ENCODE measurements at places on chromosomes 16 and 17.

DNA sequence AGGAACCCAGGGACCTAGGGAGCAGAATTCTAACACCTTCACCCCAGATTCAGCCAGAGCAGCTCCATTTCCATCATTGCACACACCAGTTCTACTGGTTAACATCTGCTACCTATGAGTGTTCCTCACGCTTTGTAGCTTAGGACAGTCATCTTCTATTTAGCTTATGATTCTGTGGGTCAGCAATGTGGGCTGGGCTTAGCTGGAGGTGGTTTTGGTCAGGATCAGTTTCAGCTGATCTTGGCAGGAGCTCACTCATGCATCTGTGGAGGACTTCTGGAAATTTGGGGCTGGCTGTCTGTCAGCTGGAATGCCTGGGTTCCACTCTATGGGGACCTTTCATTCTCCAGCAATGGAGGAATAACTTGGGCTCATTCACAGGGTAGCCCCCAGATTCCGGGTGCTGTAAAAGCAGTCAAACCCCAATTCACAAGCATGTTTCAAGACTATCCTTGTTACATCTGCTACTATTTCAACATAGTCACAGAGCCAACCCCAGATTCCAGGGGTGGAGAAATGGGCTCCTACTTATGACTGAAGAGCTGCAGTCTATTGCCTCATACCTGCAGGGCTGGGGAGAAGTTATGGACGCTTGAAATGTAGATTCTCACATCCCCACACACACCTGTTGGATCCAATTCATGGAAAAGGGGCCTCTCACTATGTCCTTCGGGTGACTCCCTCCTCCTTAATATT lies 3.4 kb upstream of the HP start:
- no peak for DNase-seq

GRCh38 chr16:11677451-11677951 lies 9.2 kb downstream of the SNN start:
- DNase-seq: no peak

- DNase-seq: no peak
Measured at GRCh38 chr17:48484850-48485249, 46.0 kb downstream of the HOXB1 start.

- no peak for DNase-seq
Measured at GRCh38 chr16:84098939-84099338, 17.8 kb downstream of the MBTPS1 start.

- no peak for DNase-seq
Measured at GRCh38 chr16:81491541-81492188, 47.1 kb downstream of the CMIP start.

GRCh38 chr17:5901731-5902130 lies 168.4 kb upstream of the WSCD1 start:
- no peak for DNase-seq

DNA sequence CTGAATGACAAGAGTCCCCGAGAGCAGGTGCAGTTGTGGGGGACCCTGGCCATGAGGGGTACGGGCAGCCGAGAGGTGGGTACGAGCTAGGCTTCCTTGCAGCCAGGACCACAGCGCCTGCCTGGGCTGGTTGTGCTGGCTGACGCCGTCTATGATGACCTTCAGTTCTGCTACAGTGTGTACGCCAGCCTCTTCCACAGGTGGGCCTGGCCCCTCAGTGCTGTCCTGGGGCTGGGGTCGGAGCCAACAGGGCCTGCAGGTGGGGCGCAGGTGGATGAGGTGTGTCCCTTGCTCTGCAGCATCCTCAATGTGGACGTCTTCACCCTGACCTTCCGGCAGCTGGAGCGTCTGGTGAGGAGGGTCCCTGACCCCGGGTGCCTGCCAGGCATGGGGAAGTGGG lies 7.2 kb downstream of the TSR3 start:
- no peak for DNase-seq

- DNase-seq: no peak
Measured at GRCh38 chr17:29193146-29193545, 12.9 kb upstream of the MYO18A start.

GRCh38 chr17:77473615-77474226 lies 333.0 kb downstream of the SEC14L1 start:
- no peak for DNase-seq

- DNase-seq: peak; percentile 35
Measured at GRCh38 chr17:35947156-35947585, 3.7 kb upstream of the LYZL6 start.

DNA sequence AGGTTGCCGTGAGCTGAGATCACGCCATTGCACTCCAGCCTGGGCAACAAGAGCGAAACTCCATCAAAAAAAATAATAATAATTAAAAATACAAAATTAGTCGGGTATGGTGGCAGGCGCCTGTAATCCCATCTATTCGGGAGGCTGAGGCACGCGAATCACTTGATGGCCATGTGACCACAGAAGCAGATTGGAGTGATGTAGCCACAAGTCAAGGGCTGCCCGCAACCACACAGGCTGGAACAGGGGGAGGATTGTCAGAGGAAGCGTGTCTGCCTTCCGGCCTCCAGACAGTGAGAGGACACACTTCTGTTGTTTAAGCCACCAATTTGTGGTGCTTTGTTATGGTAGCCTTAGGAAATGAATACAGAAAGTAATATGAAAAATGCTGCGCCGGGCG lies 11.8 kb upstream of the NAGS start:
- no peak for DNase-seq

GRCh38 chr17:15385305-15385704 lies 43.9 kb upstream of the TEKT3 start:
- no peak for DNase-seq

DNA sequence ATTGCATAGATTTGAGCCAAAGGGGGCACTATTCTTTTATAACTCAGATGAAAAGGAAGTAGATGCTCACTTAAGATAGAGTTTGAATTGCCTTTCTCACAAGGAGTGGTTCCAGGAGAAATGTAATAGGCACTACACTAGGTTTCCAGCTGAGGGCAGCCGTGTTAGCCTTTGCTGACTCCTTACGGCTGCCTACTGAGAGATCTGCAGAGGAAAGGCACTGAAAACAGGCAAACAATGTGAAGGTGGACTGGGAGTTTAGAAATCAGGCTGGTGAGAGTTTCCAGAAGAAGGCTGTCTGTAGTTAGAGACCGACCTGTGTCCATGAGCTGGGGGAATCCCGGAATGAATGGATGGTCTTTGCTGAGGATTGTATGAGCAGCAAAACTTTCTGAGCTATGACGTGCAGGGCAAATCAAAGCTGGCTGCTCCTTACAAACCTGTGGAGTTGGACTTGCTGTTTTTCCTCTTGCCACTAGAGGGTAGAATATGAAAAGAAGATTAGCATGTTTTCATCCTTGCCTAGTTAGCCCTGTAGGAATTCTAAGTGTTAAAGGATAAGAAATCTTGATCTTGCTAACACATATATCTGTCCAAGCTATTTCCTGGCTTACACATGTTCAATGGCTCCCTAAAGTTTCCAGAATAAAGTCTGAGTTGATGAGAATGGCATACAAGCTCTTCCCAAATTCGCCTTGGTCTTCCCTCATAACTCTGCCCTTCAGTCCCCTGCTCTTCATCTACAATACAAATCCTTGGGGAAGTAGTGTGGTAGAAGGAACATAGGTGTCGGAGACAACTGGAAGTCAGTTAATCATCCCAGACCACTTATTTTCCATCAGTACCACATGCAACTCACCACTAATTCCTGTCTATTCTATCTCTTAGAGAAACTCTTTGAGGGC lies 20.1 kb upstream of the TAOK1 start:
- DNase-seq: no peak

GRCh38 chr16:12767897-12768296 lies 35.8 kb downstream of the CPPED1 start:
- no peak for DNase-seq

DNA sequence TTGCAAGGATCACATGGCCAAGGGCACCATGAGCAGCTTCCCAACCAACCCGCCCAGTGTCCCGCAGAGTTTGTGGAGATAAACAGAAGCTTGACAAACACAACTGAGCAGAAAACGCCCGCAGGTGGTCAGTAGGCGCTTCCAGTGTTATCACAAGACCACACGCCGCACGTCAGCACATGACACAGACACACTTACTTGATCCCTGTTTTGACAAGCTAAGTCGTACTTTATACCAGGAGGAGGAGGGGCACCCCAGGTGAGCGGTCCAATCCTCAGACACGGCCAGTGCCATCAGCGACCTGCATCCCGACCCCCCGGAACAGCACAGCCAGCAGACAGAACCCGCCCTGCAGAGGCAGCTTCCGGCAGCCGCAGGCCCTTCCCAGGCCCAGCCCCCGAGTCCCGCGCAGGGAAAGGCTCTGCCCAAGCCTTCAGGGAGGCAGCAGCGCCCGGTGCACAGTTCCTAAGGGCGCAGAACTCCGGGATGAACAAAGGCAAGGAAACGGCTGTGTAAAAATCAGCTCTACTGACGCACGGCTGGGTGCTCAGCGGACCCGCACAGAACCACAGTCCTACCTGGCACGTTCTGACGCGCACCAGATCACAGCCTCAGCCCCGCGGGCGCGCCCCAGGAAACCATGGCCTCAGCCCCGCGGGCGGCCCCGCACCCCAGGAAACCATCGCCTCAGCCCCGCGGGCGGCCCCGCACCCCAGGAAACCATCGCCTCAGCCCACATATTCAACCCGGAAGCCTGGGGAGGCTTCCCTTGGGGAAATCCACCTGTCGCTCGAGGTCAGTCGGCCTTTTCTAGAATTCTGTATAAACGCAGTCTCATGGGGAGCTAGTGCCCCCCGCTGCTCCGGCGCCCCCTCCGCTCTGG lies 27.8 kb downstream of the AXIN1 start:
- DNase-seq: peak; percentile 33

- no peak for DNase-seq
Measured at GRCh38 chr16:72961115-72961832, 86.7 kb downstream of the ZFHX3 start.

DNA sequence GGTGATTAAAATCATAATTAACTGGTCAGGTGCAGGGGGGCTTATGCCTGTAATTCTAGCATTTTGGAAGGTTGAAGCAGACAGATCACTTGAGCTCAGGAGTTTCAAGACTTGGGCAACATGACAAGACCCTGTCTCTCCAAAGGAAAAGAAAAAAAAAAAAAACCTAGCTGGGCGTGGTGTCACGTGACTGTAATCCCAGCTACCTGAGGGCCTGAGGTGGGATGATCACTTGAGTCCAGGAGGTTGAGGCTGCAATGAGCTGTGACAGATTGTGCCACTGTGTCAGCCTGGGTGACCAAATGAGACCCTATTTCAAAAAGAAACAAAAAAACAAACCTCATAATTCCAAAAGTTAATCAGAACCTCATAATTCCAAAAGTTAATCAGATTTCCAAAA lies 505.5 kb downstream of the CDH8 start:
- no peak for DNase-seq

DNA sequence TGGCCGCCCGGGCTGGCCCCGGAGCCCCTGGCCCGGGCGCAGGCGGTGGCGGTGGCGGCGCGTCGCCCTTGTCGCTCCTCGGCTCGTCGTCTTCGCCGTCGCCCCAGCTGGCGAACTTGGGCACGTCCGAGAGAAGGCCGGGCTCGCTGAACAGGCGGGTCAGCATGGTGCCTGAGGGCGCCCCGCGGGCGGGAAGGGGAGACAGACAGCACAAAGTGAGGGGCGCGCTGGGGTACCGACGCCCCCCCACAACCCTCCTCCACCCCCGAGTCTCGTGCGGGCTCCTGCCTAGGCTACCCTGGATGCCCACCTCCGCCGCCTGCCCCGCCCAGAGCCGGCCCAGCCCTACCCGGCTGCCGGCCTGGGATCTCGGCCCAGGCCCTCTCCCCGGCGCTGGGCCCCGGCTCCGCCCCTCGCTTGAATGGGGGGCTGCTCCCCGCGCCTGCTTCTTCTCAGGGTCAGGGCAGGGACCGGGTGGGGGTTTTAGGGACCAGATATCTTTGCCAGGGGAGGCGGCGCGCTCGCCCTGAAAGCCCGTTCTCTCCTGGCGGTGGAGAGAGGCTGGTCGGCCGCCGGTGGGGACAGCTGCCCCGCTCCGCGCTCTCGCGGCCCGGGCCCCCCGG lies 1.2 kb downstream of the NEUROD2 start:
- no peak for DNase-seq

DNA sequence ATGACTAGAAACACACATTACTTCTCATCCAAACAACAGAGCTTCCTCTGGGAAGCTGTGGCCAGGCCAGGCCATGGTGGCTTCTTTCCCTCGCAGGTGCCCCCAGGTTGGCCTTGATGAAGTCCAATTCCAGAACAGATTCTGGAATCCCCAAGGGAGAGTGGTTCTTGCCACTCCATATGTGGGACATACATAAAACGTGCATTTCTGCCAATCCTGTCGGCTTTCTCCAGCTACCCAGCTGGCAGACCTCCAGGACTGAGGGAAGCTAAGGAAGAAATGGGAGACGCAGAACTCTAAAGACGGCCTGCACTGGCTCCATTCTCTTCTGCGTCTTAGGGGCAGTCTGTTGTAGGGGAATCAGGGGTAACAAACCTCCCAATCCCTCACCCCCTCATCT lies 219.2 kb upstream of the CDH5 start:
- DNase-seq: no peak

GRCh38 chr17:49471089-49471683 lies 23.9 kb upstream of the NGFR start:
- DNase-seq: no peak

DNA sequence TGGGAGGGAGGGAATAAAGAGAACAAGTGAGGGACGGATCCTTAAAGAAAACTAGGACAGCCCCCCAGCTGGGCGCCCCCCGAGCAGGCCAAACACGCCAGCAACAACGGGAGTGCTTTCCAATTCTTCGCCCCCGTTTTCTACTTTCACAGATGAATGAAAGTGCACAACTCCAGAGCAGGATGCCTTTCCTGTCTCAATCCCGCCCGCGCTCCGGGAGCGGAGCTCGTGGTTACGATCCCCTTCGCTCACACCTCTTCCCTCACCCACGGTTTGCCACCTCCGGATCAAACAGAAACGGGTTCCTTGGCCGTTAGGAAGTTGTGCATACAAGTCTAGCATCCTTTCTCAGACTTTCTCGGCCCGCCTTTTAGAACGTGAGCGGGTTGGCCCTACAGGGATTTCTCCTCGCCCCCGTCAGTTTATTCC lies 680 bp downstream of the SKA2 start:
- no peak for DNase-seq

GRCh38 chr17:35373534-35373983 lies at the start of gene SLFN11:
TSS of gene SLFN11 (minus strand) at chr17:35373621. CDS start at chr17:35363807, 9,814 bp downstream.
- DNase-seq: peak; percentile 73

DNA sequence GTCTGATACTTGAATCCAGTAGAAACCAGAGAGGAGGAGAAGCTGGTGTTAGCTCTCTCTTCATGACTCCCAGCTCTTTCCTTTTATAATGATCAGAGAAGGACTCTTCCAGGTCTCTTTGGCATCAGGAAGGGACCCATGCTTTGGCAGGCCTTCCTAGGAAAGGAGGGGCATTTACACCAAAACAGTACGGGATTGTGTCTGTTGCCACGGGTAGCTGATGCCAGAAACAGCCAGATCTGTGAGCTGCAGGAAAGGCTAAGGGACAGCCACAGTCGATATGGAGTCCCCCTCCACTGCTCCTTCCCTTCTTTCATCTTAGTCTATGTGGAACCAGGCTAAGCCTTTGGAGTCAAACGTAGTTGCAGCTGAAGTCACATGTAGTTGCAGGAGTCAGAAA lies 9.3 kb downstream of the CEP295NL start:
- no peak for DNase-seq

- DNase-seq: no peak
Measured at GRCh38 chr16:88287219-88287618, 95.5 kb upstream of the ZNF469 start.

GRCh38 chr16:72458035-72458434 lies 286.1 kb upstream of the PMFBP1 start:
- DNase-seq: no peak

Measured in stimulated activated CD8-positive, alpha-beta memory T cell treated with anti-CD3 and anti-CD28 coated beads, Interleukin-2, amount 100 ng/mL, for 1 hour (primary cell).